ENCODE measurements at places on chromosomes 7 and 10.

DNA sequence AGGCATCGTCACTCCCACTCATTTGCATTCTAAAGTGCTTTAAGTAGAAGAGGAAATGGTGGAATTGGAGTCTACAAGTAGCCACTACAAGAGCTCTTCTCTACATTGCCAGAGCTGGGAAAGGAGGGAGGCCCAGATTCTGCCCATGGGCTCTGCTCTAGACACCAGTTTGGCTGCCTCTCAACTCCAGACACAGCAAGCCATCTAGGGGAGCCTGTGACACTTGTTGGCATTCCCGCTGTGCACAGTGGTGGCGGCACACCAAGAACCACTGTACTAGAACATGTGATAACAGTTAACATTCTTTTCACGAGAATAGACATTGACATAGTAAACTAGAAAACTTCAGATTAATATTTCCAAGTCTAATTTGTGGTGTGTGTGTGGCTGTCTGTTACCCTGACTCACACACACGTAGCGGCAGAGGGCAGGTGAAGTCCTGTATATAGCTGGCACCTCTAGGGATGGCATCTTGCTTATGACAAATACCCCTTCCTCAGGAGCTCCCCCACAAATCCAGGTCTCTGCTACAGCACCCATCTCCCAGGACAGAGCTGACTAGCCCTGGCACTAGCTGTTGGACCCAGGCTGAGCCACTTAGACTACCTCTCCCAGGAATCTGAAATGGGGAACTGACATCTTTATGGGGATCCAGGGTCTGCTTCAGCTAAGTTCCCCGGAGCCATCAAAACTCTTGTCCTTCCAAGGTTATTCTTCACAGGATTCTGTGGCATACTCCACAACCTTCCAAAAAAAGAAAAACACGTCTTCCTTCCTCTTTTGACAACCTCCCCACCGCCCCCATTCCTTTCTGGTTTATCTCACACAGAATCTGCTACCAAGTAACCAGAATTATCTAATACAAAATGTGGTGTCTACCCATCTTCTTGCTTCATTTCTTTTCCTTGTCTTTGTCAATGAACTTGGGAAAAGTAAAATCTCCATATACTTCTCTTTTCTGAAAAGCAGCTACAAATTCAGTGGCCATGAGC is 54.7 kb upstream of the MRLN start:
- DNase-seq, result no peak

DNA sequence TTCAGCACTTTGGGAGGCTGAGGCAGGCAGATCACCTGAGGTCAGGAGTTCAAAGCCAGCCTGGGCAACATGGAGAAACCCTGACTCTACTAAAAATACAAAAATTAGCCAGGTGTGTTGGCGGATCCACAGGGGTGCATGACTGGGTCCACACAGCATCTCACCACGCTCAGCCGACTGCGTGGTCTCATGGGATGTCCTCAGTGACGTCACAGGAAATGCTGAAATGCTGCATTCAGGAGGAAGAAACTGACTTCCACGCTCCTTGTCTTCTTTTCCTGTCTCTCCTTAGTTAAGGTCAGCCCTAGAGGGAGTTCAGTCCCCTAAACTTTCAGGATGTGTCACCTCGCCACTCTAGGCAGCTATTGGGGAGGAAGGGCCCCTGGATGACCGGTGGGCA is 42.9 kb downstream of the XRCC2 start:
- DNase-seq, result no peak

GRCh38 chr10:12766223-12766622 is 235.3 kb downstream of the CCDC3 start:
- DNase-seq, result no peak

DNA sequence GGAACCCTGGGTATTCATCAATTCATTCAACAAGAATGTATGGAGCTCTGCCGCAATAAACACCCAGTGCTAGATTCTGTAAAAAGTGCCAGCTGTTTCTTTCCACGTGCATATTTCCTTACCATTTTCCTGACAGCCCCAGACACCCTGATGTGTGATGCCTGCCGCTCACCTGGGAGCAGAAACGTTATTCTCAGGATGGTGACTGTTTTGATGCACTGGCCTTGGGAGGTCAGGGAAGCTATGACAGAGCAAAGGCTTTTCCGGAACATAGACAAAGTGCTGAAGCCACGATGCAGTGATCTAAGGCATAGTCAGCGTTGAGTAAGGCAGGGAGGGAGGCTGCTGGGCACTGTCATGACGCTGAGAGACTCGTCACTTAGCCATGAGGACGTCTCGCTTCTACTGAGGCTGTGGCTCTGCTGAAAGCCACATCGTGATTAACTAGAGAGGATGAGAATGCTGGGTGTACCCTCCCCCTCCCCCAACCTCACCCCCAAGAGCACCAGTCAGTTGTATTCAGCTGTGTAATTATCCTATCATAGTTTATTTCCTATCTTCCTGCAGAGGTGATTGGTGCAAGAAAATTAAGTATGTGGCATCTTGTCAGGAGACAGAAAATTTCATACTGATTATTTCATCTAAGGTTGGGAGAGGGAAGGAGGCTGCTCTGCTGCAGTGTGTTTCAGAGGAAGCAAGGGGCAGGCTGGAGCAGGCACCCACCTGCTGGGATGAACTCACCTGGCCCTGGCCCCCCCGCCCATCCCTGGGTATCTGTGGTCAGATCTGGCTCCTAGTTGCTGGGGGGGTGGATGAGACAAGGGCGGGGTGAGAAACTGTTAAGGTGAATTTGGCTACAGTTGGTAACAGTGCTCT is 48.8 kb upstream of the SMNDC1 start:
- peak; percentile 93 for DNase-seq

GRCh38 chr7:83819911-83820310 is 171.0 kb upstream of the SEMA3E start:
- no peak for DNase-seq

DNA sequence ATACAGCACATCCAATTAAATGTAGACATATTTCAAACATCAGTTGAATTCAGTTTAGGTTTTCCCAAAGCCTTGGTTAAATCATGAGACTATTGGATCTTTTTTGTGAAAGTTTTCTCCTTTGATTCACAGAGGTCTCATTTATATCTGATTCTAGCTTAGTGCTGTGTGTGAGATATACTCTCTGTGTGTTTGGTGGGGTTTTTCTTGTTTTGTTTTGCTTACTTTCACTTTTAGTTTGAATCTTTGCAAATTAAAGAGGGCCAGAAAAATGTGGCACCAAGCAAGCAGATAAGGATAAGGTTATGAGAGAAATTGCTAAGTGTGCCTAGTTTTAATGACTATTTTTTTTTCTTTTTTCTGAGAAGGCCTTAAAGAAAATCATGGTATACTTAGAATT is 12.6 kb upstream of the OR6B1 start:
- DNase-seq, result no peak

DNA sequence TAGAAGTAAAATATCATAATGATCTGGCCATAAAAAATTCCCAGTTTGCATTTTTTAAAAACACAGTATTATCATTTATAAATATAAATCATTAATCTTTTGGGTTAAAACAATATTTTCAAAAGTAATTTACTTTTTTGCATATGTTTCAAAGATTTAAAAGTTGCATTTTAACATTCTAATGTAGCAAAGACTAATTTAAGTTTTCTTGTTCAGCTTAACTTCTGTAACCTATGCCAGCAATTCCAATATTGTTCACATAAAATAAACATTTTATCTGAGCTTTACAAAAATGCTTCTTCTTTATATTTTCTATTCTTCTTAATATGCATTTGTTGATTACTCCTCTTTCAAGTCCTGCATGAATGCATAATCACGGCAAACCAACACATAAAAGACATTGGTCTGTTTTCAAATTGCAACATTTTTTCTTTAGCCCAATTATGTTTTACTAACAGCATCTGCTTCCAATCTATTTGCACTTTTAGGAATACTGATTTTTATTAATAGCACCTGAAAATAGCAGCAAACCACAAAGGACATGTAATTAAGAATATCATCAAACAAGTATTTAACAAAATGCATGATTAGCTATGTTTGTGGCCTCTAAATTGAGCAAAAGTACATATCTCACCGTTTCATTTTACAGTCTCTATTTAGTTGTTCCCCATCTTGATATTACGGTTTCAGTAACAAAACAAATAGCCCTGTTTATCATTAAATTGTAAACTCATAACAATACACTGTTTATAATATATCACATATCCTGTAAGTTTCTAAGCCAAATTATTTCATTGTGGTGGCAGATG is 286.9 kb upstream of the NFE2L3 start:
- no peak for DNase-seq

DNA sequence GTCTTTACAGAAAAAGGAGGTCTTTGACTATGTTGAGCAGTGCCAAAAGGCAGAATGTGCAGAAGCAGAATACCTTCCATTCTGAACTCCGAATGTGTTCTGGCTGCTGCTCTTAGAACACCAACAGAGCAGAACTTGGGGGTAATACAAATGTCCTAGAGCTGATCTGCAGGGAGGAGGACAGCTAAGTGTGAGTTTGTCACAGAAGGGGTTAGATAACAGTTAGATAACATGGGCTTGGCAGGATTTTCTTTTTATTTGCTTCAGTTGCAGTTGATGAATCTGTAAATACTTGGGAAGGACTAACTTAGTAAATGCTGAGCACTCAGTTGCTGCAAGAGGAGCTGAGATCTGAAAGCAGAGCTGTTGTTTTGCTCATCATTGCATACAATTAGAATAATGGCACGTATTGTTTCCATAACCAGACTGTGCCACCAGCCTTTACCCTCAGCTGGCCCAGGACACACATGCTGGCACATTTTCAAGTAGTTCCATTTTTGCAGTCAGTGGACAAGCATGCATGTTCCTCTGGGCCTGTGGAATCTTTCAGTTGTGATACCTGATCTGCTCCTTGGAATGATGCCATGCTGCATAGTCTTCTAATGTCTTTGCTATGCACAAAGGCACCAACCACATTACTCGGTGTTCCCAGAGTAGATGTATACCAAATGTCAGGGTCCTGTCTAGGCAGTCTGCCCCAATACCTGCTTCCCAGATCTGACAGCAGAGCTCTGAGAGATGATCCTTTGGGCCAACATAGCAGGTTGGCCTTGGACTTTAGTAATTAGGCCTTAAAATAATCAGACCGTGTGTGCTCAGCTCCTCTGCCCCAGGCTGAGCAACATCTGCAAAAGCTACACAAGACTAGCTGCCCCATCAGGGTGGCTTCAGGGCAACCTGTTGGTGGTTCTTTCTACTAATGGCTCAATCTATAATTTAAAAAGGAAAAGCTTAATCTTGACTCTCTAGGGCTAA is 55.7 kb downstream of the GSDME start:
- DNase-seq, result peak; percentile 59

GRCh38 chr10:131430716-131431412 is 119.3 kb upstream of the TCERG1L start:
- DNase-seq, result no peak

GRCh38 chr10:98458809-98459784 is 12.4 kb upstream of the HPS1 start:
- no peak for DNase-seq

- no peak for DNase-seq
Observed at GRCh38 chr10:1754506-1755153, 17.3 kb upstream of the ADARB2 start.

GRCh38 chr7:119562839-119563238 is 710.1 kb upstream of the KCND2 start:
- no peak for DNase-seq

DNA sequence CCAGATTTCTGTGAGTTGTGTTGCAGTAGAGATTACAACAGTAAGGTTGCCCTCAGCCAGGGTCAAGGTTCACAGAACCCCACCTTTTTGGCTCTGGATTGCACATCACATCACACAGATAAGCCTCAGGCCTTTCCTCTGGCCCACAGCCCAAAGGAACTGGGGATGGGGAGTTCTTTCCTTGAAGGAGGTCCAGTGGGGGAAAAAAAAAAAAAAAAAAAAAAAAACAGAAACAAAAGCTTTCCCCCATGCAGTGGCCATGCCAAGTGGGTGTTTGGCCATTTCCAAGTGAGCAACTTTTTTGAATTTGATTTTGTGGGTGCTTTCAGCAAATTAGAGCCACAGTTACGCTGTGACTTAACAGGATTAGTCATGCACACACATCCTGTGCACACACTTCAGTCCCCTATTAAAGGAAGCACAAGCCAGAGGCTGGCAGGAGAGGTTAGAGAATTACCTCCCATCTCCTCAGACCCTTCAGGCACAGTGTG is 79.3 kb upstream of the NANOS1 start:
- DNase-seq, result no peak

- peak; percentile 54 for DNase-seq
Observed at GRCh38 chr10:50395271-50395670, 144.0 kb upstream of the ASAH2 start.

DNA sequence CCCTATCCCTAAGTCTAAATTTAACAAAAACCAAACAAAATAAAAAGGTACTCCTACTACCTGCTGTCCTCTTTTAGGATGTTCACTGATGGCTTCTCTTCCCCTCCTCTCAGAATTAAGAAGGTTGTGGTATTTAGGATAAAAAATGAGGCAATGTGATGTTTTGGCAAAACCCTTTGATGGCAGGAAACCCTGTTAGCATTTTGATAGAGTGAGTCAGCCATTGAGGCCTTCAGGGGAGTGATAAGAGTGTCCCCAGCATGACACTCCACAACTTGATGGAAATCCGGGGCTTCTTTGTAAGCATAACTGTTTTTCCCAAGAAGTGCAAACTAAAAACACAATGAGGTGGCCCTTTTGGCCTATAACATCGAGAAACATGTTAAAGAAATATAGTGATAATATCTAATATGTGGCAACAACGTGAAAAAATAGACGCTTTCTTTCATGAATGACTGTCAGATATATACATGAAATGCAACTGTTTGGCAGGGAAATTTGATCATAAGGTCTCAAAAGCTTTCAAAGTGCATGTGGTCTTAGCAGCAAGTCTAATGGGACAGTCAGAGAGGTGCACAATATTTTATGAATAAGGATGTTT is 55.0 kb downstream of the PRTFDC1 start:
- DNase-seq, result no peak

GRCh38 chr7:28956608-28957063 is 1.5 kb downstream of the TRIL start:
- no peak for DNase-seq

GRCh38 chr7:12389089-12389700 is 14.5 kb downstream of the VWDE start:
- peak; percentile 44 for DNase-seq
